ENCODE measurements at places on chromosomes 6 and 20.

GRCh38 chr6:149254253-149254652, 63.3 kb upstream of the TAB2 start:
- no peak for DNase-seq

- DNase-seq = no peak
Observed at GRCh38 chr6:127484212-127484863, 25.1 kb upstream of the KIAA0408 start.

DNA sequence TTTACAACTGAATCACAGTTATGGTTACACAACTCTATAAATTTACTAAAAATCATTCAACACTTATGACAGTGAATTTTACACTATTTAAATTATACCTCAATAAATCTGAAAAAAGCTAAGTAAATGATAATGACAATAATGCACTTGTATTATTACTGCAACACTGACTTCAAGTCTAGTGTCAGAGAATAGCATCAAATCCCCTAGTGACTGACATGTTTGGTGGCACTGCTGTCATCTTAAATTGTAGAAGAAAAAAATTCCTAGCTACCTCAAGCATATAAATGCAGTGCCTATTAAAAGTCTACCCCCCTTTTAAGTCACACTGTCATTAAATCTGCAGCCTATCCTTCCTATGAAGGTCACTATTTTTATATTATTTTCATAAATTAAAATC, 189.4 kb upstream of the RUNX2 start:
- no peak for DNase-seq

DNA sequence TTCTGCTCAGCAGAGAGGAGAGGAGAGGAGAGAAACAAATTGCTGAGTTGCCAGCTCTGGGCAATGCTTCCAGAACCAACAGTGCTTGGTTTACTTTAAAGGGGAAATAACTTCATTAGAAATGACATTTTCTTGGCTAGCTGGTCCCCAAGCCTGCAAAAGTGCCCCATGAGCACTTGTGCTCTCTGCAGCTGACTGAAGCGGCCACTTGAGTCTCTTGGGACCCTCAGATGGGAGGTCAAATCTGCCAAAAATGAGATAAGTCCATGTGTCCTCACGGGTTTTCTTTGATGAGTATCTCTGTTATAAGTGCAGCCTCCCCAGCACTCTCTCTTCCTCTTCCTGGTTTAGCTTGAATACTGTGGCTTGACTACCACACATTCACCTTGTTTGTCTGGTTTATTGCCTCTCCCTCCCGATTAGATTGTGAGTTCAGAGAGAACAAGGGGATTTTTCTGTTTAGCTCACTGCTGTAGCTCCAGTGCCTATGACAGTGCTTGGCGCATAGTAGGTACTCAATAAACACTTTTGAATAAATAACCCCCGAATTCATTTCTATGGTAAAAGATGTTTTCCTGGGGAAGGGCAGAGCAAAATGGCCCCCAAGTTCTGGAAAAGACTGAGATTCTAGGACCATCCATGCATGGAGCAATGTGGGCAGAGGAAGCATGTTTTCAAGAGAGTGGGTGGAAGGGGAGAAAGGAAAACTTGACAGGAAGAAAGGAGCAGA, 7.0 kb upstream of the RIN2 start:
- no peak for DNase-seq

DNA sequence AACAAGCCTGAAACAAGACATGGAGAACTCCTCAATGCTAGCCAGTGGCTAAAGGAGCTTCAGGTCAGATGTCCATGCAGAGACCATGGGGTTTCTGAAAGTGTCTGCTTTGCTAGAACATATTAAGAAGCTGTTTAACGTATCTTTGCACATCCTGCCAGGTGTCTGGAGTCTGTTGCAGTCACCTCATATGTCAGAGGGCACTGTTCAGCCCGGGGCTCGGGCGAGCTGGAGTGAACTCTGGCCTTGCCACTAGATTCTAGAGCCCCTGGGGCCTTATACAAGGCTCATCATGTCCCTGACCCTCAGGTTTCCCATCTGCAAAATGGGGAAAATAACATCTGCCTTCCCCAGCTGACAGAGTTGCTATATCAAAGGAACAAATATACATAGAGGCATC, 59.0 kb downstream of the PRDM1 start:
- no peak for DNase-seq

GRCh38 chr20:59300333-59301081, at the start of gene EDN3:
EDN3 (plus strand) TSS chr20:59300611; CDS start chr20:59300813, 202 bp downstream.
- DNase-seq = no peak

DNA sequence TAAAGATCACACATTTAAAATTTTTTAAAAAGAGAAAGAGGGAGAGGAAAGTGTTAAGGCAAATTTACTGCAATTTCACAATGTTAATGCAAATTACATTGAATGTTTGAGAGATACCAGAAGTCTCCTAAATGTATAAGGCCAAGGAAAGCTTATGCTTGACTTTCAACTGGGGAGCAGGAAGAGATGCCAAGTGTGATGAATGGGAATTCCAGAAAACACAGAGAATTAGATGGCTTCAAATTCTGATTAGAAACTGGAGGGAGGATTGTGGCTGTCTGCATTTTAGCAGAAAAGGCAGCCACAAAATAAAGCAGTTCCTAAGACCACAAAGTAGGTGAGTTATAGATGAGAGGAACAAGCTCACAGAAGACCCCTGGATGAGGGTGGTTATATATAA, 328.3 kb upstream of the CITED2 start:
- DNase-seq = no peak

DNA sequence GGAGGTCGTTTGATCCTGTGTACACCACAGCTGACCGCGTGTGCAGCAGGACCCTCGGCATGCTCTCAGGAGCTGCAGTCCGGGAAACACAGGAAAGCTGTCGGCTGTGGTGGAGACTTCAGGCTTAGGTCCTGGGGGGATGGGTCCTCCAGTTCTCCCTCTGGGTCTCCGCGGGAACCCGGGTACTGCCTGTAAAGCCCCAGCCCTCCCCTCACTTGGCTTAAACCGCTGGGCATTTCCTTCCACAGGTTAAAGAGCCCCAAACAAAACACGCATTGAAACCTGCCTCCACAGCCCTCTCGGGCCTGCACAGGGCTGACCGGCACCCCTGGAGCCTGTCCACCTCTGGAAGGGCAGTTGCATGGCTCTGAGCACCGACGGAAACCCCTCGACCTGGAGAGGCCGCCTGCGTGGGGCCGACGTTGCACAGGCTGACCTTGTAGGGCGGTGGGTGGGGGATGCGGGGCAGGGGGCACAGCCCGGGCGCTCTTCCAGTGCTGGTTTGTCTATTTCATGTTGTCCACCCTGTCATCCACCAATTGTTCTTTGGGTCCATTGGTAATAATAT, 59.1 kb downstream of the DACT2 start:
- no peak for DNase-seq

DNA sequence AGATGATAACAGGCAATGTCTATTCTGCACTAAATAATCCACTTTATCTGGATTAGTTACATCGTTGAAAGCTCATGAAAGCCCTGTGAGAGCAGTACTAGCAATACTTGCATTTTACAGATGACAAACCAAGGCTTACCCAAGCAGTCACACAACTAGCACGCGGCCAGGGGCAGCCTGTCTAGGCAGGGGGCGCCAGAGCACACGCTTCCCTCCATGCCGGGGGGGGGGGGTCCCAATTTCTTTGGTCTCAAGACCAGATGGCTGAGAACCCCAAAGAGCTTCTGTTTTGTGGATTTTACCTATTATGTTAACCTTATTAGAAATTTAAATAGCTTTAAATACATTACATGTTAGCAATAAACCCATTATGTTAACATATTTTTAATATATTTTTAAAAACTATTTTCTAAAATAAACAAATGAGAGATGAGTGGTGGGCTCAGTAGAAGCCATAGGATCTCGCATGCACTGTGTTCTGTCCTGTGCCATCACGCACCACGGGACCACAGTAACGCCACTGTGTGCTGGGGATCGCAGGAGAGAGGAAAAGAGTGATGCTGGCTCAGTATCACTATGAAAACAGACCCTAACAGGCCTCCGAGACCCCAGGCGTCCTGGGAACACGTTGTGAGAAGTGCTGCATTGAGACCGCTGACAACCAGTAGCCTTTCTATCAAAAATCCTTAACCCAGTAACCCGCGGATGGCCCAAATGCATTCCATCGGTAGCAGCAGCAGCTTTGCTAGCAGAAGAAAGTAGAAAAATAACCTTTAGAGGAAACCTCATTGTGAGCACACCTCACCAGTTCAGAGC, 5.3 kb upstream of the PRR18 start:
- DNase-seq = no peak

- no peak for DNase-seq
Observed at GRCh38 chr6:158439255-158439654, 120.6 kb upstream of the TMEM181 start.

DNA sequence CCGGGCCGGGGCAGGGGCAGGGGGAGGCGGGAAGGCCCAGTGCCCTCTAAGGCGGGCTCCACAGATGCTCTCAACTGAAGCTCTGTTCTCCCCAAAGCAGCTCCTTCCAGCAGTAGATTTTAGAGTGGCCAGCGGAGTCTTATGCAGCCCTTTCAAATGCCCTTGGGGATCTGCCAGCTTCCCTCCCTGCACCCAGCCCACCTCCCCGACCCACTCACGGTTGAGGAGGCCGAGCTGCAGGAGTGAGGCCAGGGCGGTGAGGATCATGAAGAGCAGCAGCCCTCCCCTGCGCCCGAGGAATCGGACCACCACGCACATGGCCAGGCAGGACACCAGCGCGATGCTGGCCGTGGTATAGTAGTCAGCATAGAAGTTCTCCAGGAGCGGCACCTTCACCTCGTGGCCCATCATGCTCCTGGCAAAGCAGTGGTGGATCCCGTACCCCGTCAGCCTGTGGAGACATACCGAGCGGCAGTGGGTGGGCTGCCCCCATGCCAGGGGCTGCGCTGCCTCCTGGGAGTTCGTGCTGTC, 28.0 kb downstream of the PSMG4 start:
- DNase-seq = no peak

GRCh38 chr6:36962874-36963273, 8.3 kb downstream of the PI16 start:
- no peak for DNase-seq

GRCh38 chr6:562052-562676, 94.7 kb downstream of the HUS1B start:
- no peak for DNase-seq

- DNase-seq = no peak
Observed at GRCh38 chr20:58597249-58597891, 53.7 kb upstream of the STX16 start.

- DNase-seq = peak; percentile 79
Observed at GRCh38 chr6:117602151-117602898, at the start of gene GOPC. GOPC (minus strand) TSS chr6:117602511; CDS start chr6:117602288, 223 bp downstream.

GRCh38 chr20:41293269-41294037, 24.1 kb downstream of the ZHX3 start:
- no peak for DNase-seq

- DNase-seq = no peak
Observed at GRCh38 chr6:156776470-156776839, 723 bp upstream of the ARID1B start.

GRCh38 chr6:72769459-72770125, 147.7 kb downstream of the KCNQ5 start:
- DNase-seq = no peak

DNA sequence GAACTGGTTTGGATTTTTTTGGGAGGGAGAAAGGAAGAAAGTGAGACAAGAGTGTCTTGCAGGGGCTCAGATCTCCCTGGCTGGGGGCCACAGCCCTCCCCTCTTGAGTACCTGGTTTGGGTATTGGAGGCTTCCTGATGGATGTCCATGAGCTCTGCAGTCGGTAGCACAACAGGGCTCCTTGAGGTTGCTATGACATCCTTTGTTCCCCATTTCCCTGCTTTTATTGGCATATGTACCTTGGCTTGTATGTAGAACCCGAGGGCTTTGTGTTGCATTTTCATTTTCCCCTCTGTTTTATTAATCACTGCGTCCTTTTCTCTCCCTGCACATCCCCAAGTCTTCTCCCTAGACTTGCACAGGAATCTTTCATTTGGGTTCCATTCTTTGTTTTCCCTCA, 355.5 kb upstream of the TSHZ2 start:
- DNase-seq = no peak

- DNase-seq = no peak
Observed at GRCh38 chr20:23157734-23158133, 71.6 kb upstream of the CD93 start.

DNA sequence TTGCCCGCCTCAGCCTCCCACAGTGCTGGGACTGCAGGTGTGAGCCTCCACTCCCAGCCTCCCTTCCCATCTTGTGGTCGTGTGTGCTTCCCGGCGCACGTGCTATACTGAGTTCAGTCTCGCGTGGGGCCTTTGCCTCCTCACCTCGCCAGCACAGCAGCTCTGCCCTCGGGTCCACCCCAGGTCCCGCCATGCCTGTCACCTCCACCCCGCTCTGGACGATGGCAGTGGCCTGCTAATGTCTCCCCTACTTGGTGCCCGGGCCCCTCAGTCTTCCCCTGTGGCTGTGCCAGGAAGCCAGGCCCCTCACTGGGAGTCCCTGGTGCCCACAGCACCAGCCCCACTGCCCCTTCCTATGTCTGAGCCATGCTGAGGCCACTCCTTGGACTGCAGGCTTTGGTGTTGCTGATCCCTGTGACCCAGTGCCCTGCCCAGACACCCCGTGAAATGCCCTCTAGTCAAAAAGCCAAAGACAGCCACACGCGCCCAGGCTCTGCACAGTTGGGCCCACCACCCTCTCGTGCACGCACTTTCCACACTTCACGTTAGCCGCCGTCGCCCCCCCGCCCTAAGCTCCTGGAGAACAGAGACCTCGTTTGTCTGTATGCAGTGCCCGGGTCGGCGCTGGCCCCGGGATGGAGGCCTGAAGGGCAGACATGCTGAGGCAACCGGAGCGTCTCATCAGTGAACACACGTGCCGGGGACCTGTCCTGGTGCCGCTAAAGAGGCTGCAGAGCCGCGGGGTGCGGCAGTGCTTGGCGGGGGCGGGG, 14.3 kb downstream of the HRH3 start:
- DNase-seq = no peak

DNA sequence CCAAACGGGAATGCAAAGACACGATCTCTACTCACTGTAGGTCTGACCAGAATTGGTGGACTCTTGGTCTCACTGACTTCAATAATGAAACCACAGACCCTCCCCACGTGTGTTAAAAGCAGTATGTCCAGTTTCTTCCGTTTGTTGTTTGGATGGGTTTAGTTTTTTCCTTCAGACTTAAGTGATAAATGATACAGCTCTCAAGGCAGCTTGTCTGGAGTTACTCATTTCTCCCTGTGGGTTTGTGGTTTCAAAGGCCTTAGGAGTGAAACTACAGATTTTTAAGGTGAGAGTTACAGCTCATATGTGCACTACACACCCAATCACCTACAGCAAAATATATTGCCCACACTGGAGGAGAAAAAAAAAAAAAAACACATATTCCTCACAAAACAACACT, 86.7 kb upstream of the STMND1 start:
- no peak for DNase-seq

- DNase-seq = no peak
Observed at GRCh38 chr6:31053873-31054272, 43.6 kb downstream of the MUC22 start.

DNA sequence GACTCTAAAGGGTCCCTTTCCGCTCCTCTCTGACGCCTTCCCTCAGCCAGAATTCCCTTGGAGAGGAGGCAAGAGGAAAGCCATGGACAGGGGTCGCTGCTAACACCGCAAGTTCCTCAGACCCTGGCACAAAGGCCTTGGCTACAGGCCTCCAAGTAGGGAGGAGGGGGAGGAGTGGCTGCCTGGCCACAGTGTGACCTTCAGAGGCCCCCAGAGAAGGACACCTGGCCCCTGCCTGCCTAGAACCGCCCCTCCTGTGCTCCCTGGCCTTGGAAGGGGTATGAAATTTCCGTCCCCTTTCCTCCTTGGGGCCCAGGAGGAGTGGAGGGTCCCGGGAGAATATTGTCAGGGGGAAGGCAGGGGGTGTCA, 2.7 kb downstream of the VEGFA start:
- DNase-seq = no peak

All from NCI-H1436 treated with DMSO at 0.1 percent for 48 hours (cell line).